ENCODE measurements at places on chromosomes 11 and 22. TPM values are rescaled to one million over a fixed set of nuclear protein-coding genes. Genes with fewer than 3 reads are reported as not detected.

DNA sequence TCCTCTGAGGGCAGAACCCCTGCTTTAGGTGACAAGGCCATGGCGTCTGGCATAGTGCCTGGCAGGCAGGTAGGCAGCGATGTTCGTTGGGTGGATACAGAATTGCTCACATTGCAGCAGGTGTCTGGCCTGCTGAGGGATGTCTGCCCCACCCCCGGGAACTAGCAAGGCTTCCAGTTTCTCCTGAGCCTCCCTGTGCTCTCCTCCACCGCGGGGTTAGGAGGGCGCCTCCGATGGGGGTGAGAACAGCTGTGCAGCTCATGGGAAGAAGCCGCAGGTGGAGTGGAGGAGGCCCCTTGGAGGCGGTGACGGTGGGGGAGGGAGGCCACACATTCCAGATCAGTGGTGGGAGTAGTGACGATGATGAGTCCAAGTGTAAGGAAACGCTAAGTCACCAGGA is 48.3 kb upstream of the JAM3 start:
- H3K4me3 ChIP-seq = no peak overlapping the region
- DNase-seq = no peak
- H3K36me3 ChIP-seq = no peaks in the 10 kb centered on the region
- no peak overlapping the region for H3K27ac ChIP-seq
- no peaks in the 10 kb centered on the region for H3K27me3 ChIP-seq
- H3K4me1 ChIP-seq = no peaks in the 10 kb centered on the region

DNA sequence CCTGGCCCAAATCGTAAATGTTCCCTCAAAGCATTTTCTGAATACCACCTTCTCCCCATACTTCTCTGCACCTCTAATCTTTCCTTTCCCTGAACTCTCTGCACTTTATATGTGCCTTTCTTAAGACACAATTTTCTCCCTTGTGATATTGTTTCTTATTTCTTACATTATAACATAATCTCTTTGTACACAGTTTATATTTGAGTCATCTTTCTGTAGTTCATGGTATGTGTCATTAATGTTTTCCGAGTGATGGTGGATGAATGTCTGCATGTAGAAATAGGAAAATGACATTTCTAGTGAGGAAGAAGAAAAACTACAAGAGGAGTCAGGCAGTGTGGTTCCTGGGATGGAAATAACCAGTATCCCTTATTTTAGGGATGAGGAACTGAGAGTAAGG is 5.5 kb downstream of the ACRV1 start:
- no peaks in the 10 kb centered on the region for H3K4me1 ChIP-seq
- no peak overlapping the region for H3K27ac ChIP-seq
- H3K4me3 ChIP-seq = no peak overlapping the region
- H3K36me3 ChIP-seq = no peaks in the 10 kb centered on the region
- H3K27me3 ChIP-seq = no peaks in the 10 kb centered on the region
- DNase-seq = no peak

GRCh38 chr11:47551086-47551485 is 1.8 kb downstream of the CELF1 start:
- H3K27me3 ChIP-seq = no peaks in the 10 kb centered on the region
- no peaks in the 10 kb centered on the region for H3K36me3 ChIP-seq
- no peak overlapping the region for H3K4me3 ChIP-seq
- peak overlapping the region; percentile 5 for H3K27ac ChIP-seq

- H3K27me3 ChIP-seq = no peaks in the 10 kb centered on the region
- H3K4me3 ChIP-seq = no peak overlapping the region
- H3K27ac ChIP-seq = no peak overlapping the region
- H3K36me3 ChIP-seq = no peaks in the 10 kb centered on the region
- no peaks in the 10 kb centered on the region for H3K4me1 ChIP-seq
- no peak for DNase-seq
Observed at GRCh38 chr11:88363648-88364065, 26.1 kb upstream of the CTSC start.

DNA sequence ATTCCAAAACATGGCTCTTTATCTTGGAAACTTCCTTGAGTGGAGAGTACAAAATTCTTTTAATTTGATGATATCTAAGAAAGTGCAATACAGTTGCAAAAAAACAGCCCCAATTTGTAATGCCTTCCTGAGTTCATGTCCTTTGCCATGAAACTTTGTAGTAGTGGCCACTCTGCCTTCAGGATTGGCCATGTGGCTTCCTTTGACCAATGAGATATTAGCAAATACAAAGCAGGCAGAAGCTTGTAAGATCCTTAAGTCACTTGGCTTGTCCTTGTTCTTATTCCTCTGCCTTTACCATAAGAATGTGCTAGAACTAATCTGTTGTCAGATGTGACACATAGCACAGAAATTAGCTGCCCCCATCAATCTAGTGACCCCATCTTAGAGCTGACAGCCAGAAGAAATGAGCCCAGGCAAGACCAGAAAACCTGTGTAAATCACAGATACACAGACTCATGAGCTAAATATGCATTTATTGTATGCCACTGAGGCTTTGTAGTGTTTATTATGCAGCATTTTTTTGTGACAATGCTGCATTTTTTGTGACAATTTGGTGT is 29.8 kb upstream of the BLID start:
- H3K36me3 ChIP-seq = no peaks in the 10 kb centered on the region
- no peaks in the 10 kb centered on the region for H3K4me1 ChIP-seq
- no peaks in the 10 kb centered on the region for H3K27me3 ChIP-seq
- no peak overlapping the region for H3K27ac ChIP-seq
- H3K4me3 ChIP-seq = no peak overlapping the region
- no peak for DNase-seq

GRCh38 chr22:20244691-20245576 is 23.2 kb downstream of the RTN4R start:
- no peak for DNase-seq
- H3K27me3 ChIP-seq = no peaks in the 10 kb centered on the region
- no peak overlapping the region for H3K27ac ChIP-seq
- H3K4me3 ChIP-seq = no peak overlapping the region

The GRK3 gene
- 5.6 TPM for total RNA-seq

The OR52E8 gene
- total RNA-seq = not detected

The DUSP8 gene
- 2.9 TPM for total RNA-seq

The CASP5 gene
- not detected for total RNA-seq

The ALDH3B2 gene
- 19.9 TPM for total RNA-seq

DNA sequence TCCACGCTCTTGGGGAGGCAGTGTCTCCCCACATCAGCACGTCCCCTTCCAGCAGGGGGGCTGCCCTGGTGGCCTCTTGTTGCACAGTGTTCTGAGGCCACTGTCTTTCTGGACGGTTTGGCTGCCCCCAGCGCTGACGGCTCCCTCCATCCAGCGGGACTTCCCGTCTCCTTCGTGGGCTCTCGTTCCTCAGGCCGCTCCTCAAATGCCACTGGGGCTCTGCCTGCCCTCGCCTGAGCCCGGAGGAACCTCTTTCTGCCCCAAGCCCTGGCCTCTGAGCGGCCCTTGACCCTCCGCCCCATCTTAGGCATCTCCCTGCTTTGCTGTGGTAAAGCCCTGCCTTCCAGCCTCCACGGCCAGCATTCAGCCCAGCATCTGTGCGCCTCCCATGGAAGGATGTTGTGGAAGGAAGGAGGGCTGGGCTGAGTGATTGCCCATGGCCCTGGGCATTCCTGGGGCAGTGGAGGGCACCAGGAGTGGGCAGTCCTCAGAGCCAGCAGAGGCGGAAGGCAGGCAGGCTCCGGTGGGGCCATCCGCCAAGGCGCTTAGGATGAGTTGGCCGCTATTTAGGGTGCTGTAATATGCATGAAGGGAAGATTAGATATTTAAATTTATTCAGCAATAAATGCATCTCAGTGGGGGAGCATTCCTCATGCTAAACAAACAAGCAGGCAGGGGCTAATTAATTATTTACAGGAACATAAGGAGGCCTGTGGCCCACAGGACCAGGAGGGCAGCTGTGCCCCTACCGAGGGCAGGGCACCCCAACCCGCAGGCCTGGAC is 17.8 kb downstream of the OTUB1 start:
- no peaks in the 10 kb centered on the region for H3K27me3 ChIP-seq
- no peak for DNase-seq
- peaks cover 52% of the 10 kb centered on the region for H3K4me1 ChIP-seq
- no peaks in the 10 kb centered on the region for H3K36me3 ChIP-seq
- H3K27ac ChIP-seq = no peak overlapping the region
- H3K4me3 ChIP-seq = no peak overlapping the region

DNA sequence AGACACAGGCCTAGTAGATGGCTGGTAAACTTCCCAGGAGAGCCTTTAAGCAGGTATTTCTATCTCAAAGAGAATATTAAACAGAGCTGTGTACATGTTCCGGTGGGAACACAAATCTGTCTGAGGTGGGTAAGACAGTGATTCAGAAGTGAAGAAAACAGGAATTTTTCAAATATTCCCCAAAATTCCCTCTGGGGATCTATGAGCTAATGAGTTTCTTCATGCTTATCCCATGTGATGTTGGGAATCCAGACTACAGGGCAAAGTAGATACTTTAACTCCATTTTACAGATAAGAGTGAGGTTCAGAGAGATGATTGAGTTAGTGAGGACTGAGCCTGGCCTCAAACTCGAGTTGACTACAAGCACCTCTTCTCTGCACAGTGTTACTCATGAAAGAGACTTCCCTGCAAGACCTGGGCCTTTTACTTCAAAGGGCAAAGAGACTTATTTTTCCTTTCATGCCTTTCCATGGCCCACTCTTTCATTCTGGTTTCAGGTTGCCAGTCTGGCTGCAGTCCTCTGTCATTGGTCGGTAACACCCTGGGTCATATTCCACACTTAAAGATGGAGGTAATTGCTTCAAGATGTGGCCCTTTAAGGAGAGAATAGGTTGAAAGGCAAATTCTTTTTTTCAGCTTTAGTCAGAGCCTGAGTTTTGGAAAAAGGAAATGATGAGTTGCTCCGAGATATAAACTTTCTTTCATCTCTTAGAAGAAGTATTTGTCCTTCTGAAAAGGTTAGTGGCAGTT is 70.1 kb downstream of the CYB5R2 start:
- H3K27me3 ChIP-seq = no peaks in the 10 kb centered on the region
- no peak overlapping the region for H3K27ac ChIP-seq
- H3K4me3 ChIP-seq = no peak overlapping the region
- no peak for DNase-seq
- peaks cover 35% of the 10 kb centered on the region for H3K4me1 ChIP-seq
- H3K36me3 ChIP-seq = no peaks in the 10 kb centered on the region

The BMAL1 gene
- 44.0 TPM for total RNA-seq

The CYB5R3 gene
- total RNA-seq = 174 TPM

The ART1 gene
- not detected for total RNA-seq

GRCh38 chr11:12943311-12943710 is 65.8 kb upstream of the RASSF10 start:
- no peaks in the 10 kb centered on the region for H3K27me3 ChIP-seq
- DNase-seq = no peak
- no peaks in the 10 kb centered on the region for H3K4me1 ChIP-seq
- peaks cover 9% of the 10 kb centered on the region for H3K36me3 ChIP-seq
- H3K27ac ChIP-seq = no peak overlapping the region

GRCh38 chr22:29914991-29915533 is 32.1 kb downstream of the MTMR3 start:
- H3K4me3 ChIP-seq = no peak overlapping the region
- DNase-seq = no peak
- H3K27ac ChIP-seq = no peak overlapping the region
- H3K4me1 ChIP-seq = peaks cover 78% of the 10 kb centered on the region
- no peaks in the 10 kb centered on the region for H3K27me3 ChIP-seq
- no peaks in the 10 kb centered on the region for H3K36me3 ChIP-seq

GRCh38 chr11:95641495-95641894 is 148.1 kb downstream of the FAM76B start:
- H3K4me1 ChIP-seq = no peaks in the 10 kb centered on the region
- no peak overlapping the region for H3K4me3 ChIP-seq
- H3K27ac ChIP-seq = no peak overlapping the region
- H3K27me3 ChIP-seq = no peaks in the 10 kb centered on the region

The DGAT2 gene
- 26.0 TPM for total RNA-seq

- no peaks in the 10 kb centered on the region for H3K36me3 ChIP-seq
- H3K27ac ChIP-seq = no peak overlapping the region
- no peaks in the 10 kb centered on the region for H3K27me3 ChIP-seq
Observed at GRCh38 chr11:122995526-122995925, 13.9 kb upstream of the BSX start.

DNA sequence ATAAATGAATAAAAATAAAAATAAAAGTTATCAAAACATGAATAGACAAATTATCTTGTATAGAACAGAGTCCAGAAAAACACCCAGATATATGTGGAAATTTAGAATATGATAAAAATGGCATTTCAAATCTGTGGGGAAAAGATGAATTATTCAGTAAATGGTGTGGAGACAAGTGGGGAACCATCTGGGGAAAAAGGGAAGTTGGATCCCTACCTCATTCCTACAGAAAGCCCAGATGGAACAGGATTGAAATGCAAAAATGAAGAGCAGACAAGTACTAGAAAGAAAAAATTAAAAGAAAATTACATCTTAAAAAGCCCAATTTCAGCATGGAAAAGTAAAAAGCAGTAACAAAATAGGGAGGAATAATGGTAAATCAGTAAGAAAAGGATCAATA is 8.1 kb upstream of the RASL10A start:
- peaks cover 16% of the 10 kb centered on the region for H3K36me3 ChIP-seq
- no peak overlapping the region for H3K27ac ChIP-seq
- no peak overlapping the region for H3K4me3 ChIP-seq
- no peaks in the 10 kb centered on the region for H3K4me1 ChIP-seq
- H3K27me3 ChIP-seq = no peaks in the 10 kb centered on the region

DNA sequence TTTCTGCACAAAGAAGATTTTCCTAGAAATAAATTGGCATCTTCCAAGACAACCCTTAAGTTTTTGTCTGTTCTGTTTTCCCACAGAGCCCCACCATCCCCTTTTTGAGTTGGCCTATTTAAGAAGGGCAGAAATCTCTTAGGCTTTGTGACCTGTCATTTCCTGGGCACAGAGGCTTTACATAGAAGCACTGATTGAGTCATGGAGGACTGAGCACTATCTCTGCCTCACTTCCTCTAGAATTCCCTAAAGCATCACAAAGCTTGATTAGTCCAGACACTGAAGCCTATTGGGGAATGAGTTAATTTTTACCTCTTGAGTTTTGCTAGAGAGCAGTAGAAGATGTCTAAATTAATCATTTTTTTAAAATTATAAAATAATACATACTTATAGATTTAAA is 25.4 kb downstream of the TRIM44 start:
- no peak for DNase-seq
- no peak overlapping the region for H3K27ac ChIP-seq
- no peak overlapping the region for H3K4me3 ChIP-seq
- no peaks in the 10 kb centered on the region for H3K27me3 ChIP-seq
- peaks cover 4% of the 10 kb centered on the region for H3K4me1 ChIP-seq

DNA sequence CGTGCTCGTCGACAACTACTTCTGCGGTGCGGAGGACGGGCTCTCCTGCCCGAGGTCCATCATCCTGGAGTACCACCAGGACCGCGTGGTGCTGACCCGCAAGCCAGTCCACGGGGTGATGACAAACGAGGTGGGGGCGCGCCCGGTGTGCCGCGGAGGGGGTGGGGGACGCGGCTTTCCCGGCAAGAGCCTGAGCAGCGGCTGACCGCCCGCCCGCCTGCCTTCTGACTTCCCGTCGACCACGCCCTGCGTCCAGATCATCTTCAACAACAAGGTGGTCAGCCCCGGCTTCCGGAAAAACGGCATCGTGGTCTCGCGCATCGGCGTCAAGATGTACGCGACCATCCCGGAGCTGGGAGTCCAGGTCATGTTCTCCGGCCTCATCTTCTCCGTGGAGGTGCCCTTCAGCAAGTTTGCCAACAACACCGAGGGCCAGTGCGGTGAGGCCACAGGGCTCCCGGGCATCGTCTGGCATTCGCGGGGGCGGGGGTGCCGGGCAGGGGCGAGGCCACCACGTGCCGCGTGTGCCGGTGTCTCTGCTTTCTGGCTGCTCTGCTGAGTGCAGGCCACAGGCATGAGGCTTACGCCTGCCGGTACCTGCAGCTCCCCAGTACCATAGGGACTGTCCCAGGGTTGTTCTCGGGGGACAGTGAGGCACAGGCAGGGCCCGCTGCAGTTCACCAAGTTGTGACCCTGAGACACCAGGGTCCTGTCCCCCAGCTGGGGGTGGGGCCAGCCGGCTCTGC is 28.5 kb upstream of the MUC5B start:
- H3K36me3 ChIP-seq = no peaks in the 10 kb centered on the region
- H3K4me3 ChIP-seq = no peak overlapping the region
- DNase-seq = no peak
- no peak overlapping the region for H3K27ac ChIP-seq

Data from vagina (tissue), 2 donors.